Cardiac muscle cell (in vitro differentiated cells and primary cell): ENCODE measurements at places on chromosomes 16 and 17. TPM values are rescaled to one million over a fixed set of nuclear protein-coding genes. Genes with fewer than 3 reads are reported as not detected.
A peak's percentile ranks its signal among the peaks of the same experiment; 100 is the strongest.

GRCh38 chr16:1707193-1707790 lies 1.3 kb downstream of the MAPK8IP3 start:
- peak; percentile 40 for DNase-seq
- peak overlapping the region; percentile 26 for H3K27ac ChIP-seq
- H3K4me1 ChIP-seq: peaks cover 32% of the 10 kb centered on the region

GRCh38 chr17:62014526-62014925 lies 50.6 kb downstream of the MED13 start:
- H3K27me3 ChIP-seq: no peaks in the 10 kb centered on the region
- H3K4me3 ChIP-seq: no peak overlapping the region
- H3K4me1 ChIP-seq: no peaks in the 10 kb centered on the region
- H3K27ac ChIP-seq: no peak overlapping the region
- H3K36me3 ChIP-seq: peaks cover 47% of the 10 kb centered on the region

- H3K4me3 ChIP-seq: no peak overlapping the region
- H3K4me1 ChIP-seq: no peaks in the 10 kb centered on the region
- no peaks in the 10 kb centered on the region for H3K27me3 ChIP-seq
- no peaks in the 10 kb centered on the region for H3K36me3 ChIP-seq
- no peak for DNase-seq
These were observed 507.5 kb upstream of the SALL1 start for GRCh38 chr16:51658531-51658930.

- H3K4me3 ChIP-seq: no peak overlapping the region
- H3K4me1 ChIP-seq: no peaks in the 10 kb centered on the region
- no peak overlapping the region for H3K27ac ChIP-seq
- DNase-seq: no peak
These were observed 16.3 kb downstream of the PIK3R5 start for GRCh38 chr17:8949061-8949661.

DNA sequence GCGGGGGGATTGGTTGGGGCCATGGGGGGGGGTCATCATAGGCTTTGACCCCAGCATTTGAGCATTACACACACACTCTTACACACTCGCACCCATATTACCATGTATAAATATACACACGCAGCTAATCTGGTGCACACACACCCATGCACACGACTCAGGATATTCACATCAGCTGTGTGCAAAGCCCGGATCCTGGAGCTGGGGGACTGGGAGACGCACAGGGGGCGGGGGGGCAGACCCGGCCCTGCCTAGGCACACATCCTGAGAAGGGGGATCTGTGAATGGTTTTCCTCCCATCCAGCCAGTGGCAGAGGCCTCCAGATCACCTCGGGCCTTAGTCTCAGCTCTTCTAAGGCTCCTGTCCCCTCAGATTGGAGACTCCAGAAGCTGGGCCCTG lies 5.6 kb downstream of the ASGR2 start:
- no peaks in the 10 kb centered on the region for H3K36me3 ChIP-seq
- H3K27ac ChIP-seq: no peak overlapping the region
- no peaks in the 10 kb centered on the region for H3K4me1 ChIP-seq
- H3K4me3 ChIP-seq: no peak overlapping the region

DNA sequence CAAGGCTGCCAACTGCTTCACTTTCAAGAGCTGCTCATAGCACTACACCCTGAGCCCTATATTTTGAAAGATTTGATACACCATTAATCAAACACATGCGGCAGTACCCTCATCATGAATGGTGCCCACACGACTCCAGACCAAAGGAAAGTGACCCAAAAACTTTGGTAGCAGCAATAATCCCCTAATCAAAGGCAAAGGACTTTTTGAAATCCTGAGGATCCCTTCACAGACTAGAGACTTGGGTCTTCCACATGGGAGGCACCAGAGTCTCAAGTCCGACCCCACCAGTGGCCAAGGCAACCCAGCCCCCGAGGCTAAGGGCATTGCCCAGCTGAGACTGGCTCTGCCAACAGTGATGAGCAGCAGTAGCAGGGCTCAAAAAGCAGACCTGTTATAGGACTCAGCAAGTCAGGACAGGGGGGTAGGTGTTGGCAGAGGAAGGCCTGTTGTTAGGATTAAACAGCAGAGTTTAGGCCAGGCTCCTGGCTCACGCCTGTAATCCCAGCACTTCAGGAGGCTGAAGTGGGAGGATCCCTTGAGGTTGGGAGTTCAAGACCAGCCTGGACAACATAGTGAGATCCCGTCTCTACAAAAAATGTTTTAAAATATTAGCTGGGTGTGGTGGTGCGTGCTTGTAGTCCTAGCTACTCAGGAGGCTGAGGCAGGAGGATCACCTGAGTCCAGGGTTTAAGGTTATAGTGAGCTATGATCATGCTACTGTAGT lies 3.2 kb downstream of the TRIM25 start:
- H3K4me3 ChIP-seq: no peak overlapping the region
- H3K36me3 ChIP-seq: peaks cover 4% of the 10 kb centered on the region
- H3K27me3 ChIP-seq: peaks cover 13% of the 10 kb centered on the region

The KCNAB3 gene
- total RNA-seq: 1.8 and 3.3 TPM in 2 replicates

- H3K4me1 ChIP-seq: no peaks in the 10 kb centered on the region
- no peak overlapping the region for H3K27ac ChIP-seq
- H3K36me3 ChIP-seq: no peaks in the 10 kb centered on the region
- H3K4me3 ChIP-seq: peak overlapping the region; percentile 79
- H3K27me3 ChIP-seq: no peaks in the 10 kb centered on the region
These were observed 858 bp upstream of the ASPSCR1 start for GRCh38 chr17:81976332-81977210.
